ENCODE measurements at places on chromosomes 4 and X.

DNA sequence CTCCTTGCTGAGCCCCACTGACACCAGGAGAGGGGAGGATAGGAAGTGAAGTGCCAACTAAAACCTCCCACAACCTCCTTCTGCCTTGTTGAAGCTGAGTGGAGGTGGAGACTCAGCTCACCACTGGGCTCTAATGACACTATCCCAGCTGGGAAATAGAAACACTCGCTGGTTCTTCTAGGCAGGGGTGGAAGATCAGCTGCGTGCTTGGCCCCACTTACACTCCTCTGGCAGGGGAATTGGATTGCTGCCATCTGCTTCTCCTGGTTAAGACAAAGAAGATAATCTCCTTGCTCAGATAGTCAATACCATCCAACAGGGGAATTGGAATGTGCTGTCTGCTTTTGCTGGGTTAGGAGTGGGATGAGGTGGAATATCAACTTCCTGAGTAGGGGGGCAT lies 392.5 kb downstream of the ZNF674 start:
- DNase-seq = no peak

GRCh38 chr4:60865273-60865672 lies 334.9 kb upstream of the ADGRL3 start:
- no peak for DNase-seq

GRCh38 chr4:141711211-141711610 lies 74.8 kb downstream of the IL15 start:
- DNase-seq = peak; percentile 7

DNA sequence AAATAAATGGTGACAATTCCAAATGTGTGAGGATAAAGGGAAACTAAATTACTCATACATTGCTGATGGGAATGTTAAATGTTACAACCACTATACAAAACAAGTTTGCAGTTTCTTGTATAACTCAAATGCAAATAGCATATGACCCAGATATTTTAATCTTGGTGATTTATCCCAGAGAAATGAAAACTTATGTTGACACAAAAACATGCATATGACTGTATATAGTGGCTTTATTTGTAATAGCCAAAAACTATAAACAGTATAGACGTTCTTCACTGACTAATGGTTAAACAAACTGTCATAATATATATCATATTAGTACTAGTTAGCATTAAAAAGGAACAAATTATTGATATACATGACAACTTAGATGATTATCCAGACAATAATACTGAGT lies 619.2 kb downstream of the PDHA2 start:
- no peak for DNase-seq

GRCh38 chrX:155071694-155072280 lies 479 bp downstream of the BRCC3 start:
- peak; percentile 35 for DNase-seq

DNA sequence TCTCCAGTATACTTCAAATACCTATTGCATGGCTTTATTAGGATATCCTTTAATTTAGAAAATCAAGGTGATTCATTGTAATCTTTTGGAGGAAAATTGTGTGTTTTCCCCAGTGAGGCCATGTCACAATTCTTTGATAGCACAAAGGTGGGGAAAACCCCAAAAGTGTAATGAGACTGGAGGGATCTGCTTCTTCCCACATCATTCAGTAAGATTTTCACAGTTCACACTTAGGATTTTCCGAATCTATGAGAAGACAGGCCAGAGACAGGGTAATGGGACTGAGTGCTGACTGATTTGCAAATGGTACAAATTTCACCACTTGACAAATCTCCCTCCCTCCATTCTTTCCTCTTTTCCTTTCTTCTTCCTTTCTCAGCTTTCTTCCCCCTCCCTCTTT lies 181.1 kb downstream of the MGST2 start:
- no peak for DNase-seq

DNA sequence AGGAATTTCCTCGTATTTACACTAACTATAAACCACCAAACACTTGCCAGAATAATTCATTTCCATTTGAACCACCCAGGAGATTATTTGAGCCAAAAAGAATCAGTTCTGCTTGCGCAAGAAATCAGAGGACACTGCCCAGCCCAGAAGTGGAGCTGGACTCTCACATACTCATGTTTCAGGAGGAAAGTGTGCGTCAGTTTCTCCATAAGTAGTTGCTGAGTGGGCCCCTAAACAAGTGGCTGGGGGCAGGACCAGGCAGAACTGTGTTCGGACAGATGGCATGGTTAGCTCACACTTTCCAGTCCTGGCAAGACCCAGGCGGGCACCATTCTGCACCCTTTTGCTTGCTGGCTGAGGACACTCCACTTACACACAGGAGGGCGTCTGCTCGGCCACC lies 38.8 kb downstream of the BTC start:
- no peak for DNase-seq

Measured in M059J (cell line).